ENCODE measurements at places on chromosomes 3 and 15.

DNA sequence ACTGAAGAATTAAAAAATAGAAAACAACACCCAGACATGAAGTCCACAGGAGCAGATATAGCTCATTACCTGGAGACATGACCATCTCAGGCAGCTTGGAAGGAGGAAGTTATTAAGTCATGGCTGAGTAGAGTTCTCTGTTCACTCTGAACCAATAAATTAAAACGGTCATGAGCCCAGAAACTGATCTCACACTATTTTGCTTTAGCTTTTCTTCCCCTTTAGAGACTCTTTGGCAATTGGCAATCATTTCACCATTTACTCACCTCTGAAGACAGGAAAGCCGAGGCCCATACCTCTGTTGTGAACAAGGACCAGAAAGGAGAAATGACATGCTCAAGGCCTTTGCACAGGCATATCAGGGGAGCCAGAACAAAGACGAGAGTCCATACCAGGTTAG is 26.6 kb downstream of the CLDN18 start:
- no peak for DNase-seq

DNA sequence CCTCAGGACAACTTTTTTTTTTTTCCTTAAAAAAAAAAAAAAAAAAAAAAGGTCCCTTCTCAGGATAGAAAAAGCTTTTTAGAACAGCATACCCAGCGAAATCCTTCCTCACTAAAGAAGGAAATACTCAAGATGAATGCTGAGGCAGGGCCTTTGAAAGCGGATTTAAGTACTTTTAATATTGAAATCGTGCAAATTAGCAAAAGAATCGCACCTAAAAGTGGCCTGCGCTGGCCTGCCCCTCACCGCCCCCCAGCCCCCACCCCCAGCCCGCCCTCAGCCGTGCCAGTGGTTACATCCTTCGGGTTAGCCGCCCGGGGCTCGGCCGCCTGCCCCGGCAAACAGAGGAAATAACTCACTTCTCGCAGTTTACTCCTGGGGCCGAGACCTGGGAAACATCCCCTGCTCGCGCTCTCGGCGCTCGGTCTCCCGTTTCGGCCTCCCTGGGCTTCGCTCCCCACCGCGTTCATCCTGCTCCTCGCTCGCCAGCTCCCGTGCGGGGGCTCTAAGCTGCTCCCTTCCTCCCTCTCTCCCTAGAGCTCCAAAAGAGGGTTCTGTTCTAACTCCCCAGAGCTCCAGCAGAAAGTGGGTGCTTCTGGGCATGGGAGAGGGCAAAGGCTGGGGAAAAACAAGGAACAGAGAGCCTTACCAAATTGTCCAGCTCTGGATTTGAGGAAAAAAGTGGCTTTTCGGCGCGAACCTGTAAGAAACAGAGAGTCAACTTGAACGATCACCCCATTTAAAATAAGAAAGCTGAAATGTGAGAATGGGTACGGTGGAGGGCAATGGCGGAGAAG is 5.2 kb downstream of the MEIS2 start:
- no peak for DNase-seq

DNA sequence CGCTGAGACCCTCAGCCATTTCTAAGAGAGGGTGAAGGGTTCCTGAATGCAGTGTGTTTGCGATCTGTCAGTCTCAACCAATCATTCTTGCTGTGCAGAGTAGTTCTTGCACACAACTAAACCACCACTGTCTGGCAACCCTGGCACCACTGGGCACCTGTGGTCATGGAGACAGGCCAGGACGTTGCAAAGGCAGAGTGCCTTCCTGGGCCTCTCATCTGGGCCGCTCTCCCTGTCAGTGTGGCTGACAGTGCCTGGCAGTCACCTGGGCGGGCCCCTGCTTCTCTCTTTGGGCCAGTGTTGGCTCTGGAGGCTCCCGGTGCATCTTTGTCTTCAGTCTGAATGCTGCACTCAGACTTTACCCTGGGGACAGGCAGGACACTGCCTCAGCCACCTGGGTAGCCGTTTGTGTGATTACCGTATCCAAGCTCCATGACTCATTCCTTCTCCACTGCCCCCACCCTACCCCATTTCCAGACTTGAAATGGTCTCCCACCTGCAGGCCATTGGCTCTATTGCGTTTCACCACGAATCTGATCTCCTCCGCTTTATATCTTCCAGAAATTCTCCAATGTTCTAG is 104.6 kb upstream of the KLF13 start:
- DNase-seq: no peak

DNA sequence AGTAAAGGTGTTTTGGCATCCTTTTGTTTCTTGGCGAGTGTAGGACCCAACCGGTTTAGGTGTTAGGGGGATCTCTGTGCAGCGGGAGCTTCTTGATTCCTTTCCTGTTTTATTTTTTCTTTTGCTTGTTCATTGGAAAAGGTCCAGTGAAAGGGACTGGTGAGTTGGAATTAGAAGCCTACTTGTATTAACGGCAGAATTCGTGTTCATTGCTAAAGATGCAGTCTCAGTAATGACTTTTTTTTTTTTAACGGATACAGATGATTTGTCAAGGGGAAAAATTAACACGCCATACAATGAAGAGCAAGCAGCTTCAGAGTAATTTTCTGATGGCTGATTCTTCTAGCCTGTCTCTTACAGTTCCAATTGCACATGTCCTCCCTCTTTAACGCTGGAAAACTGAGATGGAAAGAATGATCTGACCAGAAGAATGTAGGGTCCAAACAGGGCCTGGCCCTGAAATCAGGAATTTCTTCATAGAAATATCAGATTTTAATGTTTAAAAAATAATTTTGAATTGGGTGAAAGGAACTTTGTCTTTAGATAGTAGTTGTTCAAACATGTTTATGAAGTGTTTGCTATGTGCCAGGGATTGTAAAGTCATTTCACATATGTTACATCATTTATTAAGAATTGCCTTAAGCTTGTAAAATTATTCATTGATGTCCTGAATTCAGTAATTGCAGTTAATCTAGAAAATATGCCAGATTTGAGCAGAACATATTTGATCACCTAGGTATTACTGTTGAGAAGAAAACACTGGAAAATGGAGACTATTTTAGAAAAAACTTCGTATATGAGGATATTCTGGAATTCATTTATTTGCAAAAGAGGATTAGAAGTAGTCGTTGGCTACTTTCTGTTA is 1.4 kb downstream of the MAPK6 start:
- DNase-seq: no peak

DNA sequence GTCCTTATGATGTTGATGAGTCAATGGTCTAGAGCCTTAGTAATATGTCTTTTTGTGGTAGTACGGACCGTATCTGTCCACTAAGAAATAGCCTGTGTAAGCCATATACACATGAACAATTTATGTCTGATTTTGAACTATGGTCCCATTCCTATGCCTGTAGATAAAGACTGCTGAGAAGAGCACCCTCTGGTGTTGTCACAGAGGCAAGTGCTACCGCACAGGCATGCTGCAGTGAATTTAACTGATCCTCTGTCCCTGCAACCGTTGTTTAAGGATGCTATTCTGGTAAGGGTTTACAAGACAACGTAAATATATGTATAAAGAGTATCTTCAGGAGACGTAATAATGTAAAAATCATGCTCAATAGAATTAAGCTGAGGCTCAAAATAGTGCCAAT is 170.7 kb downstream of the UBE3A start:
- no peak for DNase-seq

DNA sequence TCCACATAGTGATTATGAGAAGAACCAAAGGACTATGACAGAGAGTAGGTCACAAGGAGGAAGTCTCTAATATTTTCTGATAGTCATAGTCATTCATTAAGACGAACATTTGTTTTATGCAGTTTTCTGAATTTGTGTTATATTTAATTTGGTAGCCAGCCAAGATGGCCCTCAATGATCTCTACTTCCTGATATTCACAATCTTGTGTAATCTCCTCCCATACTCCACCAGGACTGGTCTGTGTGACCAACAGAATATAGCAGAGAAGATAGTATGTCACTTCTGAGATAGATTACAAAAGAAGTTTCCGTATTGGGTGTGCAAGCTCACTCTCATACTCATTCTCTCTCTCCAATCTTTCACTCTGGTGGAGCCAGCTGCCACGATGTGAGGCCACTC is 30.8 kb downstream of the HLTF start:
- no peak for DNase-seq

DNA sequence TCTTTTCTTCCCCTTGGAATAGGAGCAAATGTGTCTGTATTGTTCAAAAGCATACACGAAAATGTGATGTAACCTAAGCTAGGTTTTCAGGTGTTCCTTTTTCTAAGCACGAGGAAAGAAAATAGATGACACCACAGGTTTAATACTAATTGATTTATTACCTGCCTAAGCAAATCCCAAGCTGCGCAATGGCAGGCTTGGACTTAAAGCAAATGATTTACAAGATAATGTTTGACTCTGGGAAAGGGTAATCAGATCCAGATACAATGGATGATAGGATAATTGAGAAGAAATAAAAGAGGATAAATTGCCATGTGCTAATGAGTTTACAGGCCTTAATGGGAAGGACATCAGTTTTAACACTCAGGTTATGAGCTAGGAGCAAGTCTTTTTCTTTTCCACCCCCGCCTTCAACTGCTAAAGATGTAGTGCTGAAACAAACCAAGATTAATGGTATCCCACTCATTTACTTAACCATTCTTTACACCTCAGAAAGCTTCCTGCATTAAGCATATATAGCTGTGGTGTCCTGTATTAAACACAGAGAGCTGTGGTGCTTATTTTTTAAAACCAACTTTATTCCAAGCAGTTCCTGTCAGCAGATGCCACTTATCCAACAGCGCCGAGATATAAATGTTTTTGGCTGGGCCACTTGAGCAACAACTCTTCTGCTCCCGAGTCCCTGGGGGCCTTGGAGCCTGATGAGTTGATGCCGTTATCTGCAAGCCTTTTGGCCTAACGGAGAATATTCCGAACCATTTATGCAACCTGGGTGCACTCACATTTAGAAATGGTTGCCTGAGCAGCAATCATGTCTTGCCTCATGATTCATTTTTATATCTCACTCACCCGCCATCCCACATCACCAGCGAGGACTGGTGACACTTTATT is 205.5 kb downstream of the MECOM start:
- no peak for DNase-seq

DNA sequence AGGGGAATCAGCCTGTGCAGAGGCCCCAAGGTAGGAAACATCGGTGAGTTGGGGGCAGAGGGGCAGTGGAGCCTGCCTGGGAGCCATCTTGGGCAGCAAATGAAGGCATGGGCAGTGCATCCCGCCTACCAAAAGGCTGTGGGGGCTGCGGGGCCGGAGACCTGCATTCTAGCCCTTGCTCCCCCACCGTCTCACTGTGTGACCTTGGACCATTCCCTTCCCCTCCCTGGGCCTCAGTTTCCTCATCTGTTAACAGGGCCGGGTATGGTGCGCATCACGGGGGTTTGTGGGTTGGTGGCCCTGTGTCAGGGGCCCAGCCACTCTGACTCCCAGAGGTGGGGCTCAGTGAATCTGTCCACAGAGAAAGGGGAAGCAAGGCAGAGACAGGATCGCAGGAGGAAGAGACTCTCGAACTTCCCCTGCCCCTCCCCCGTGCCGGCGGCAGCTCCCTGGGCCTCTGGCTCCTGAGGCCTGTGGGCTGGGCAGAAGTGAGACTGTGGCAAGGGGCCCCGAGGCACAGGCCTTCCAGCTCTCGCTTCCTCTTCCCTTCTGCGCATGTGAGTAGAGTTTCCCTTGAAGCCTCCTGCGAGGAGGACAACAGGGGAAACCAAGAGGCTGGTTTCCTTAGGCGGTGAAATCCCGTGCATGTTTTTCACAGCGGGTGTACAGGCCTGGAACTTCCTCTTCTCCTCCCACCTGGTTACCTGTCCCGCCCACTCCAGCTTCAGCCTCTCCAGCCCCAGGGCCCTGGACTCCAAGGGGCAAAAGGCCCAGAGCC is 42.9 kb downstream of the IDH2 start:
- peak; percentile 70 for DNase-seq

- no peak for DNase-seq
These were observed 25.4 kb upstream of the SOX14 start for GRCh38 chr3:137738710-137739109.
